IPS-NIHi11 (cell line): ENCODE measurements at places on chromosomes 12 and 14.

GRCh38 chr14:78022059-78022458 lies 148.1 kb upstream of the NRXN3 start:
- peak; percentile 83 for DNase-seq

DNA sequence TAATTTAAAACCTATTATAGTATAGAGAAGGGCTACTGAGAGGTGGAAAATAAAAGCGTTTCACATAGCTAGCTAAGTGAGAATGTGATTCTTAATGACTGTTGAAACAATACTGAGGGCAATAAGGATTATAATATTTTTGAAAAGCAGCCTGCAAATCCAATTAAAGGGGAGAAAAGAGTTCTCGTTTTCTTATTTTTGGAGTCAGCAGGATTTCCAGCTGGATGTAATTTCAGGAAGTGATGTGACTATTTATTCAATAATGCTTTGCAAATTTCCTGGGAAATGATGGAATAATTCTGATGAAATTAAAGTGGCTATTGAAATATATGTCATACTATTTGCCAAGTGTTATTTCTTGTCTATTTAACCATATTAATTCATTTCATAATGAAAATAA lies 279.1 kb downstream of the AEBP2 start:
- no peak for DNase-seq

DNA sequence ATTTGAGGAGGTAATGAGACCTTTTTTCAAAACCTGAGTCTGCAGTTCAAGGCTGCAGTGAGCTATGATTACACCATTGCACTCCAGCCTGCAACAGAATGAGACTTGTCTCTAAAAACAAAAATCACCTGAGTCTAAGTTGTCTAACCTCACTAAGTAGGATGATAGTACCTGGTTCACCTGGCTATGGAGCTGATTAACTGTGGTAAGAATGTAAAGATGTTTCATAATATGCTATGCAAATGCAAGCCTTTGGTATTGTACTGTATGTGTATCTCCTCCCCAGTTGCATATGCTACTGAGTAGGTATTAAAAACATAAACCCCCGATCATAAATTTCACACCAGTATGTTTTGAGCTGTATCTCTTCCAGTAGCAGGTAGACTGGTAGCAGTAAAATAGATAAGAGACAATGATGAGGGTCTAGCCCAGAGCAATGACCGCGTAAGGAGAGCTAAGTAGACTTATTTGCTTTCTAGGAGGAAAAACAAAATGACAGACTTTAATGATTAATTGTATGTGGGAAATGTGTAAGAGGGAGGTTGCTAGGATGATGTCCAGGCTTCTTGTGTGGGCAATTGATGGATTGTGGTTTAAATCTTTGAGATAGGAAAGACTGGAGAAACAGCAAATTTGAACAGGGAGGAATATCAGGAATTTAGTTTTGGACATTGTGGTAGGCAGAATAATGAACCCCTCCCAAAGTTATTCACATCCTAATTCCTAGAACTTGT lies 41.6 kb upstream of the EGLN3 start:
- DNase-seq = no peak

- peak; percentile 87 for DNase-seq
These were observed 47.3 kb upstream of the PAWR start for GRCh38 chr12:79737875-79738718.

DNA sequence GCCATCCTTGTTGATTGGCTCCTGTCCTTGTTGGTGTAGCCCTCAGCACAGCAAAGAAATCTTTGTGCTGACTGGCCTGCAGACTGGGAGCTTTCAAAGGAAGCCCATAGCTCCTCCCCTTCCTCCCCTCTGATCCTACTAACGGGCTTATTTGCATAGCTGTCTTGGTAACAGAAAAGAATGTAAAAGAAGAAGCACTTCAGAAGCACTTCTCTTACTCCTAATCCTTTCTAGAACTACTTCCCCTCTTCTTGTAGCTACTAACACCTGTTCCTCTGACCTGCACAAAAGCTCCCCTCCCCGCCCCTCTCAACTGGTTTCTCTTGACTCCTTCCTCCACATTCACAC lies 14.3 kb upstream of the RIC8B start:
- DNase-seq = peak; percentile 60

- no peak for DNase-seq
These were observed 11.3 kb downstream of the ASB8 start for GRCh38 chr12:48145981-48146380.
